ENCODE measurements at places on chromosomes 16 and 17. TPM values are rescaled to one million over a fixed set of nuclear protein-coding genes. Genes with fewer than 3 reads are reported as not detected.

The ZNF385C gene
- total RNA-seq, result not detected

The RAB11FIP4 gene
- 16.0 TPM for total RNA-seq

The SHPK gene
- 66.6 TPM for total RNA-seq

The FBXL20 gene
- 8.4 TPM for total RNA-seq

All from liver (tissue), 10 donors.